ENCODE measurements at places on chromosomes 7 and 10.

DNA sequence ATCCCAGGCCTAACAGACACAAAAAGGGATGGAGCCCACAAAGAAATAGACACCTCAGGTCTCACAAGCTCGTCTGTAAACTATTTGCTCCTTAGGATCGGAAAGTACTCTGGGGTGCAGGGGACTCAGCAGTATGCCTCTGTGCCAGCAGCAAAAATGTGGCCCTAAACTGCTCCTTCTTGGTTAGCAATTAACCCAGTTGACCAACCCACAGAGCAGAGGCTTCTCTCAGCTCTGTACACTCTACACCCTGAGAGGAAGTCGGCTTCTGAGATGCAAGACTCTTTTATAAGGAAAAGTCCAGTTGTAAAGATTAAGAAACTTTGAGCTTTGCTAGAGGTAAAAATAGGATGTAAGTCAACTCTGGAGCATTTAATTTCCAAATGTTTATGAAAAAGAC lies 156.3 kb upstream of the PRSS58 start:
- DNase-seq: no peak

DNA sequence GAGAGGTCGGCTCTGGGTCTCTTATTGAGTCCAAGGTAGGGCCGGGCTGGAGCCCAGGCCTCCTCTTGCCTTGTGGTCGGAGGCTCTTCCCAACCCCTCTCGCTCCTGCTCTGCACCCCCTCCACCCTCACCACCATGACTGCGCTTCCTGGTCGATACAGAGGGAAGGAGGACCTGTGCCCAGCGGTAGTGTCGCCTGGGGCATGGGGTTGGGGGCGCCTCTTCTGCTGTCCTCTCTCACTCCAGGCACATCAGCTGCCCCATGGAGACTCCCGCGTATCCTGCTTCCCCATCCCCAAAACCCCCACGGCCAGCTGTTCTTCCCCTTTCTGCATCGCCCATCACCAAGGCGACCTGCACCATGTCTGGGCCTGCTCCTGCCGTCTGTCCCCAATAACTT lies 44.4 kb downstream of the TMEM270 start:
- DNase-seq: no peak

- no peak for DNase-seq
Measured at GRCh38 chr10:30018496-30018895, 40.9 kb downstream of the JCAD start.

DNA sequence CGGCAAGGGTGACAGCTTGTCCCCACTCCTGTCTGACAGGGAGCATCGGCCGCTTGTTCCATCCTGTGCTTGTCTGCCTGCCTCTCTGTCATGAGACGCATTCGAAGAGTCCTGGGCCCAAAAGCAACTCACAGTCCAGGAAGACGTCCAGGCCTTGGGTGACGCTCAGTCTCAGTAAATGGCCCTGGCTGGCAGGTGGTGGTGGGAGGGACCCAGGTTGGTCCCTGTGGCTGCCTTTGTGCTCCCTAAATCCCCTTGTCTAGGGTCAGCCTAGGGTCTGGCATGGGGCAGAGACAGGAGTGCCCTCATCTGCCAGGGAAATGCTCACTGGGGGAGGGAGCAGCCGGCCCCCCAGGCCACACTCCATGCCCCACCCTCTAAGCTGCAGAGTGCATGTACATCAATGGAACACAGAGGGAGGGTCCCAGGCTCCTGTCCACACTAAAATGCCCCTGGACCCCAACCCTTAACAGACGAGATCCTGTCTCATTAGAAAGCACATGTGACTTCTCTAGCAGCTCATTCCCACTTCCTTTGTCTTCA lies 295.2 kb upstream of the ZNF32 start:
- no peak for DNase-seq

DNA sequence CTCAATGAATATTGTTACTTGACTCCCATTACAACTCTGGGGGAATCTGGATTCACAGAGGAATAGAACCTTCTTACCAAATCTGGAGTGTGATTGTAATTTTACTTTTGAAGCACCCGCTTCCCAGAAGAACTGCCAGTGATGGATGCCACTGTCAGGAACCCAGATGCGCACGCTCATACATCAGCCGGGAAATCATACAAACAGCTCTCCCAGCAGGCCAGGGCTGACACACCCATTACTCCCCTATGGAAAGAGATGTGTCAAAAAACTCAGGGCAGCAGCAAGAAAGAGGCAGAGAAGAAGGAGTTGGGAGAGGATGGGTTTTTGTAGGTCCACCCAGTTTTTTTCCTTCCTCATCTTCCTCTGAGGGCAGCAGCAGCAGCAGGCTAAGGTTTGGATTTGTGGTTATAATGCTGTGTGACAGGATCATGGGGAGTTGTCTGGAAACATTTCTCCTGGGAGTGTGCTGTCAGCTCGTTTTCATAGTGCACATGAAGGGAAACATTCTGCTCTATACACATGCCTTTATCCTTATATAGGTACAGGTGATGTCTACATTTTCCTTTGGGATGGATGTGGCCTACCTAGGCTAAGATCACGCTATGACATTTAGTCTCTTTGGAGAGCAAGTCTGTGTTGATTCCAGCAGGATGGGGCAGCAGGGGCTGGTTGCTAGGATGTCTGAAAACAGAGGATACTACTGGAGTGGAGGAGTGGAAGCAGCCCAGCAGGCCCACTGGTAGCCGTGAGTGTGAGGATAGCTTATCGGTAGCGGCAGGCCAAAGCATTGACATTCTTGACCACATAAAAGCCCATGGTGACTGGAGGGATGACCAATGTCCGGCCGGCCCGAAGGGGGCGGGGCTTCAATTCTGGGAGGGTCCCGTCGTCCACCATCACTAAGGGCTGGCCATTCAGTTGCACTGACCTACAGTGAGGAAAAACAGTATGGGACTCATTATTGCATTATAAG lies 12.4 kb upstream of the HPS1 start:
- DNase-seq: no peak

GRCh38 chr10:60433684-60434083 lies 44.0 kb upstream of the ANK3 start:
- no peak for DNase-seq

GRCh38 chr10:23522345-23522744 lies 83.5 kb downstream of the OTUD1 start:
- no peak for DNase-seq

DNA sequence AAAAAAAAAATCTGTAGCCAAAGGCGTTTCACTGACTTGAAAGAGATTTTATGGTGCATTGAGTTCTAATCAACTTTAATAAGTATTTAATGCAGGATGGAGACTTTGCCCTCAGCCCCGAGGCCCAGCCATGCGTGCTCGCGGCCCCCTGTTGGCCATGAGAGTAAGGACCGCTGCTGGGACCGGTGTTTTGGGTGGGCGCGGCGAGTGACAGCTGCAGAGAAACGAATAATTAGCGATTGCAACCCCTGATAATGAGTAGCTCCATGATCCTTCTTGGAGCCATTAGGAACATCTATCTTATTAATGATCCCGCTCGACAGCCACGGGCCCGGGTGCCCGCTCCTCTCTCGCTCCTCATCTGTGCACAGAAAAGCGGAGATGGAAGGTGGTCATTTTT lies 347.4 kb downstream of the RPS24 start:
- no peak for DNase-seq

- no peak for DNase-seq
Measured at GRCh38 chr7:155667241-155667829, 22.9 kb downstream of the RBM33 start.

Data from HCT116 (cell line).